Occipital lobe (tissue), 3 donors: ENCODE measurements at places on chromosomes 2 and 18.

DNA sequence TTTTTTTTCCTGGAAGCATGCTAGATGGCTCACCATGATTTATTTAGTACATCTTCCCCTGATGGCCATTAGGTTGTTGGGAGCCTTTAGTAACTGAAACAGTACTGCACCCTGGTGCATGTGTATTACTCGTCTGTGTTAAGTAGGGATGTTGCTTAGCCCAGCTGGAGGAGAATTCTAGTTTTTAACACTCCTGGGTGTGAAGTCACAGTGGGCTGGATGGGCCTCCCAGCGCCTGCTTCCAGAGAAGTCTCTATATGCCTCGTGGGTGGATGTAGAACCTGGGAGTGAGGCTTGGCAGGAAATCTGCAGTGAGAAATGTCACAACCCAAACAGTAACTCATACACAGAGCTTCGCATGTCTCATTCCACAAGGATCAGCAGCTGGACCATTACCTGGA is 28.9 kb upstream of the NT5DC4 start:
- DNase-seq, result peak; percentile 58

DNA sequence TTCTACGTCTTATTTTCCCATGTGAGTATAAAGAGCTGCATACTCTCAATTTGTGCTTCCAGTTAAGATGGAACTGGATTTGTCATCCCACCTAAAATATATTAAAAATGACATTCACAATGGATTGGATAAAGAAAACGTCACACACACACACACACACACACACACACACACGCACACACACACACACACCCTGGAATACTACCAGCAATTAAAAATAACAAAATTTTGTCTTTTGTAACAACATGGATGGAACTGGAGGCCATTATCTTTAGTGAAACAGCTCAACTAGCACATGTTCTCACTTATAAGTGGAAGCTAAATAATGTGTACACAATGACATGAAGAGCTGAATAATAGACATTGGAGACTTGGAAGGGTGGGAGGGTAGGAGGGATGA is 3.8 kb upstream of the QPCT start:
- no peak for DNase-seq

- no peak for DNase-seq
Measured at GRCh38 chr18:36185157-36185556, 2.1 kb upstream of the MOCOS start.

DNA sequence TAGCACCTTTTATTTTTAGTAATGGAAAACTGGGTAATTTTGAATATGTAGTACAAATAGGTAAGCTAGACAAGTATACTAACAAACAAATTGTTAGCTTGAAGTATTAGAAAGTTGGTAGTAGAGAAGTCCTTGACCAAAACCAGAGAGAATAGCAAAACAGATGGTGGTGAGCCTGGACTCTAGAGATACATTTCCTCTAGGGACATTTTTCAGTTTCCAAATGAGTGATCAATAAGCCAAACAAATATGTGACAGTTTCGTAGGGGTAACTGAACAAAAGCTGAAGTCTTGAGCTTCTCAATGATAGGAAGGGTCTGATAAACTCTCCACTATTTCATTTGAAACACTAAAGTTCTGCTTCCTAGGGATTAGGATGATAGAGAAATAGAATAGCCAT is 692.0 kb upstream of the FAM98A start:
- DNase-seq, result no peak

- no peak for DNase-seq
Measured at GRCh38 chr2:205708231-205708631, 25.9 kb downstream of the NRP2 start.

GRCh38 chr2:233240897-233241296 is 10.6 kb upstream of the ATG16L1 start:
- DNase-seq, result no peak

DNA sequence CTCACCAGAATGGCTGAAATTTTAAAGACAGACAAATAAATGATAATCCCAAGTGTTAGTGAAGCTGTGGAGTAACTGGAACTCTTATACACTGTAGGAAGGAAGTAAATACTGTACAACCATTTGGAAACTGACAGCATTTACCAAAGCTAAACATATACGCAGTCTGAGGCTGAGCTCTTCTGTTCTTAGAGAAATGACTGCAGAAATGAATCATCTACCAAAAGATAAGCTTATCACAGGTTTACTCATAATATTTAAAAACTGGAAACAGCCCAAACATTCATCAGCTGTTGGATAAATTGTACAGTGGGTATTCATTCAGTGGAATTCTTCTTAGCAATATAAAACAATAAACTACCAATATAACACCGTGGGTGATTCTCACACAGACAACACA is 218.2 kb upstream of the RAB12 start:
- no peak for DNase-seq

DNA sequence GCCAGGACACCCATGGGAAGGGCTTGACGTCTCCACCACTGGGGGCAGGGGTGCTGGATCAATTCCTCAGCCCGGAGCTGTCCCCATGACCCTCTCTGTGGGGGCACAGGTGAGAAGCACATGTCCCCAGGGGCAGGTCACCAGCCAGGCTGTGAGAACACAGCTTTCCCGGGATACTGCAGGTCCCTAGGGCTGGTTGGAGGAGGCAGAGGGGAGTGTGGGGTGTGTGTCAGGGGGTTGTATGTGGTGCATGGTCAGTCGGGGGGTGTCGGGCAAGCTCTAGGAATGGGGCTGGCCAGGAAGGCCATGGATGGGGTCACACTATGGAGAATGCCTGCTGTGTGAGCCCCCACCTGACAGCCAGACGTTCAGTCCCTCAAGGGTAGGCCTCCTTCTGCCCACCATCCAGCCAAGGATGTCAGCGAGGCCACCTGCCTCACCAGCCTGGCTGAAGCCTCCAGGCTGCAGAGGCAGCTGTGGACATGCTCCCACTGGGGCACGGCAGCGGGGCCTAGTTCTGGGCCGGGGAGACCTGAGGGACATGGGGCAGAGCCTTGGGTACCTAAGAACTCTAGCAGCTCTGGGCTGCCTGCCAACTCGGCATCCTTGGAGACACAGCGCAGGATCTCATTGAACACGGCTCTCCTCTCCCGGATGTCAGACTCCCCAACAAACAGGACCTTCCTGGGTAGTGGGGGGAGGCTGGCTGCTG is 10.3 kb downstream of the HS1BP3 start:
- no peak for DNase-seq

DNA sequence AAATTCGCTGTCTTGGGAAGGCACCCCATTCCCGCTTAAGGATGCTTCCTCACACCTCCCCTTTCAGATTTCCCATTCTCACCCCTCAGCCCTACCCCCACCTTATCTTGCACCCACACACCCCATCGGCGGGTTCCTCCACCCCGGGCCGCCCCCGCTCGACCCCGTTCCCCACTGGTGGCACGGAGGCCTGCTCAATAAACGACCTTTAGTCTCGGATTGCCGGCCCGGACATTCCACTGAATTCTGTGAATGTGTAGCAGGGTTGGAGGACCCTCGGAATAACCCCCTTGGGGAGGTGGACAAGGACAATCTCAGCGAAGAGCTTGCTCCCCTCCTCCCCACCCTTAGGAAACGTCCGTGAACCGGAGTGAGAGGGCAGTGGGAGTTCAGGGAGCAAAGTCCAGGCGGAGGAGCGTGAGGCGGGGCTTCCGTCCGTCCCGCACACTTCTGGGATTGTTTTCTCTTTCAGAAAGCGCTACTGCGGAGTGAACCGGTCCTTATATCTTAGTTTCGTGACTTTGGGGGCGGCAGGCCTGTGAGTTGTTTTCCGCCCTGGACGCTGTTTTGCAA is 2.8 kb upstream of the LBX2 start:
- DNase-seq, result no peak

DNA sequence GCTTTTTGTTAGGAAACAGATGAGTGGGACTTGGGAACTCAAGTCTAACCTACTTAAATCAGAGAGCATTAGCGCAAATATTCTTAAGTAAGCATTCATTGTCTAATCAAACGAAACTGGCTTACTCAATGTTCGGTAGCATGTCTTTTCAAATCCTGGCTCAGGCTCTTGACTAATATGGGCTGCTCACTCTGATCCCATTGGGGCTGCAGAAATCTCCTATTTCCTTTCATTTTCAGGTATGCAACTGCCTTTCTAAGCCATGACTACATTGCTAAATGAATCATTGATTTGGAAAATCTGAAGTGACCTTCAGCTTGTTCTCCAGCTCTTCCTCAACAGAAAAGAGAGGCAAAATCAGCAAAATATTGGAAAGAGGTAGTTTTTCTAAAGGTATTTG is 2084.4 kb upstream of the PIK3C3 start:
- DNase-seq, result no peak

- DNase-seq, result peak; percentile 78
Measured at GRCh38 chr18:23825978-23826405, 136.7 kb downstream of the LAMA3 start.

- peak; percentile 47 for DNase-seq
Measured at GRCh38 chr2:203804070-203804469, 63.5 kb upstream of the CTLA4 start.

DNA sequence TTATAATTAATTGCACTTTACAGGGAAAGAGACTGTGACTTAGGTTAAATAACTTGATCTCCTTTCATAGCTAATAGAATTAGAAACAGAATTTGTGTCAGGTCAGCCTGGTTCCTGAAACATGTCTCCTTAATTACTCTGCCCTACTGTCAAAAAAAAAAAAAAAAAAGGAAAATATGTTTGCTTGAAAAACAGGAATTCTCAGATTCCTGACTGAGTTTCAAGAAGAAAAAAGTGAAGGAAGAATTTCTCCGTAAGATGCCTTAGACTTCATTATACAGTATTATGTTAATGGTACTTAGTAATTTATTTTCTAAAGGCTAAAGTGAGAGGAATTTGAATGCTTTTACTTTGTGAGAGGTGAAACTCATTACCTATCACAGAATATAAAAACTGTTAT is 118.4 kb upstream of the REG3G start:
- no peak for DNase-seq
